Right forelimb (tissue), 1 donor: ENCODE measurements at places on chromosomes 5 and 9.

- no peak for DNase-seq
Measured at GRCh38 chr9:73074176-73074708, 77.4 kb upstream of the ANXA1 start.

DNA sequence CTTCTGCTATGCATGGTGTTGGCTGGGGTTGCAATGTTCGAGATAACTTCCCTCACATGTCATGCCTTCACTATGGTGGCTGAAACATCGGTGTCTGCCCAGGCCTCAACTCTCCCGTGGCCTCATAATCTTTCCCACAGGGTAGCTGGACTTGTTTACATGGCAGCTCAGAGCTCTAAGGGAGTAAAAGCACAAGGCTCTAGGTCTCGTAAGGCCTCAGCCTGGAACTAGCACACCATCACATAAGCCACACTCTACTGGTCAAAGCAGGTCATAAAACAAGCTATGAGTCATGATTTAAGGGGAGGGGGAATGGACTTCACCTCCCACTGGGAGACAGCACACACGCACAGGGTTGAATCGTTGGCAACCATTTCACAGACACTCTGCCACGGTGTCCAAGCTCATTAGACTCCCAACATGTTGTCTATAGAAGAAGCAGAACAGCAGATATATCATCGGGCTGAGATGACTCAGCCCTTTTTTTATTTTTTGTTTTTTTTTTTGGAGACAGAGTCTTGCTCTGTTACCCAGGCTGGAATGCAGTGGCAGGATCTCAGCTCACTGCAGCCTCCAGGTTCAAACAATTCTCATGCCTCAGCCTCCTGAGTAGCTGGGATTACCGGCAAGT lies 66.8 kb upstream of the IL17B start:
- no peak for DNase-seq

DNA sequence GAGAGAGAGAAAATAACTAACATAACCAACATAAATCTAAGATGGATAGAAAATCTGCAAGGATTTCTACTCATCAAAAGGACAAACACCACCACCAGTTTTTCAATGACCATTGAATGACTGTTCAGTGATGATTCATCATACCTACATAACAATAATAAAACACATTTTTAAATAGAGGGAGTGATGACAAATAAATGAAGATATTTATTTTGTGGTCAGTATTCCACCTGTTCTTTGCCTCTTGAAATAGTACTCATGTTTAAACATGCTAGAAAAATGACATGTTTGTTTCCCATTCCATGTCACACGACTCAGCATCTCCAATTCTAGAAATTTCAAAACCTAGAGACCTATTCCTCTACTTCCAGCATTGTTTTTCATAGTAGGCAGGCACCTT lies 34.6 kb upstream of the ADAMTS16 start:
- DNase-seq, result no peak

GRCh38 chr5:153598099-153598498 lies 107.6 kb downstream of the GRIA1 start:
- DNase-seq, result no peak
